ENCODE measurements at places on chromosomes 5 and 9. TPM values are rescaled to one million over a fixed set of nuclear protein-coding genes. Genes with fewer than 3 reads are reported as not detected.

DNA sequence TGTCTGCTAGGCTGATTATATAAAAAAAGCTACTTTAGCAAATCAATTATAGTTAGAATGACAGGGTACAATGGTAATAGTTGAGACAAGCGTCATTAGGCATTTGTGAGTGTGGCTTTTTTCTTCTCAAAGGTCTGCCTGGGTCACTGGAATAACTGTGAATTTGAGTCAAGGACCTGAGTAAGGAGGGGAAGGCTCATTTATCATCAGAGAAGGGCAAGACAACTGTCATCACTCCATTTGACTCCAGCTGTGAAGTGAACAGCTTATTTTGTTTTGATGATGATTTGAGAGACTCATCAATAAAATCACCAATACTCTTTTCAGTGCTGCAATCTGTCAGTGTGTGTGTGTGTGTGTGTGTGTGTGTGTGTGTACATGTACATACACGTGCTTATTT is 118.6 kb downstream of the MAT2B start:
- H3K4me3 ChIP-seq, result no peak overlapping the region
- DNase-seq, result no peak
- no peaks in the 10 kb centered on the region for H3K27me3 ChIP-seq

Gene HIGD2A
- total RNA-seq, result 33.3 TPM

DNA sequence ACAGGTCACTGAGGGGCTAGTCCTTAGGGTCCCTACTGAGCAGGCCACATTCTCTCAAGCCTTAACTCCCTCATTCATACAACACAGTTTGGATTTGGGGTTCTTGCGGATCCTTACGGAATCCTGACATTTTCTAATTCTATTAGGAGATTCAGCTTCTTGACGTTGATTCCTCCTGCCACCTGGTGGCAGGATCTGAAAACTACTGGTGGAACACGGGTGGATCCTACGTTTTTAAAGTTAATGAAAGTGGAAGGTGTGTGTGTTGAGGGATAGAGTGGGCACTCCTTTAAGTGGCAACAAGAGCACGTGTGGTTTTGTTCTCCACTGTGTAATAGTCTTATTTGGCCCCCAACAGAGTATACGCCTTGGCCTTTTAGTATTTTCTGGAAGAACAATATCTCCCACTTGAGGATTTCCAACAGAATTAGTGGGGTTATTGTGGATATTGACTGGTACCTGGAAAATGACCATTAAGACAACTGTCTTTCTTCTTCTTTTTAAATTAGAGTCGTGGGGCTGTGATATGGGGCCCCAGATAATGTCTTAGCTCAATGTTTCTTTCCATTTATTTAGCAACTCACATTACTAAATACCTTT is 25.2 kb downstream of the SLC28A3 start:
- no peak overlapping the region for H3K27ac ChIP-seq
- H3K36me3 ChIP-seq, result no peaks in the 10 kb centered on the region
- no peaks in the 10 kb centered on the region for H3K27me3 ChIP-seq
- peak; percentile 42 for DNase-seq

Gene PDZD2
- 6.2 TPM for total RNA-seq

Gene FOXD4L4
- total RNA-seq, result not detected

GRCh38 chr5:76401801-76402250 is 1.3 kb upstream of the IQGAP2 start:
- DNase-seq, result no peak
- peak overlapping the region; percentile 47 for H3K4me3 ChIP-seq
- H3K4me1 ChIP-seq, result no peaks in the 10 kb centered on the region

GRCh38 chr9:132244582-132245455 is 83.0 kb downstream of the NTNG2 start:
- H3K4me1 ChIP-seq, result no peaks in the 10 kb centered on the region
- no peaks in the 10 kb centered on the region for H3K27me3 ChIP-seq
- peak; percentile 70 for DNase-seq
- H3K27ac ChIP-seq, result peak overlapping the region; percentile 52
- no peak overlapping the region for H3K4me3 ChIP-seq

- no peak for DNase-seq
- H3K36me3 ChIP-seq, result no peaks in the 10 kb centered on the region
- H3K4me1 ChIP-seq, result peaks cover 4% of the 10 kb centered on the region
- no peak overlapping the region for H3K27ac ChIP-seq
- H3K27me3 ChIP-seq, result no peaks in the 10 kb centered on the region
Measured at GRCh38 chr5:81639556-81639955, 111.3 kb downstream of the SSBP2 start.

- no peak for DNase-seq
- H3K27me3 ChIP-seq, result no peaks in the 10 kb centered on the region
- no peak overlapping the region for H3K27ac ChIP-seq
- H3K4me3 ChIP-seq, result no peak overlapping the region
- H3K4me1 ChIP-seq, result no peaks in the 10 kb centered on the region
- no peaks in the 10 kb centered on the region for H3K36me3 ChIP-seq
Measured at GRCh38 chr5:146910239-146910638, 31.7 kb upstream of the PPP2R2B start.

Gene ZNF354C
- 5.9 TPM for total RNA-seq

Gene CCDC192
- not detected for total RNA-seq

DNA sequence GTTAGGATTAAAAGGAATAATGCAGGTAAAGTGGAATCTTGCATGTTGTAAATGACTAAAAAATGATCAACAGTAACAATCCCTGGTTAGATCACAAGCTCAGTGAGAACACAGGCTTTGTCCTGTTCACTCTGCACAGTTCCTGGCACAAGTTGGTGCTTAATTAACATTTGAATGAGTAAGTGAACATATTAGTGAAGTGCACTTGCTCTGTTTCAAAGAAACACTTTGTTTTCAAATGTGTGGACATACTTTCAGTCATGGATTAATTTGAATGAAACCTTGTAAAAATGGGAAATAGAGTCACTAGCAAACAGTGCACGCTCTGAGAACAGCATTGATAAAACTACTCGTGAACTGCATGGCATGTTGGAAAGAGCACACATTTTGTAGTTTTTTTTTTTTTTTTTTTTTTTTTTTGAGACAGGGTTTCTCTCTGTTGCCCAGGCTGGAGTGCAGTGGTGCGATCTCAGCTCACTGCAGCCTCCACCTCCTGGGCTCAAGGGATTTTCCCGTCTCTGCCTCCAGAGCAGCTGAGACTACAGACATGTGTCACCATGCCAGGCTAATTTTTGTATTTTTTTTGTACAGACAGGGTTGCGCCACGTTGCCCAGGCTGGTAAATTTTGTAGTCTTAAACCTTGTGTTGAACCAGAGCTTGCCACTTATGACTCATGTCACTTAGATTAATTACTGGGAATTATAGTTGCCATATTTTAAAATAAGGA is 159.9 kb downstream of the LURAP1L start:
- H3K4me3 ChIP-seq, result no peak overlapping the region
- DNase-seq, result no peak
- H3K36me3 ChIP-seq, result no peaks in the 10 kb centered on the region
- H3K4me1 ChIP-seq, result no peaks in the 10 kb centered on the region
- no peak overlapping the region for H3K27ac ChIP-seq
- no peaks in the 10 kb centered on the region for H3K27me3 ChIP-seq

DNA sequence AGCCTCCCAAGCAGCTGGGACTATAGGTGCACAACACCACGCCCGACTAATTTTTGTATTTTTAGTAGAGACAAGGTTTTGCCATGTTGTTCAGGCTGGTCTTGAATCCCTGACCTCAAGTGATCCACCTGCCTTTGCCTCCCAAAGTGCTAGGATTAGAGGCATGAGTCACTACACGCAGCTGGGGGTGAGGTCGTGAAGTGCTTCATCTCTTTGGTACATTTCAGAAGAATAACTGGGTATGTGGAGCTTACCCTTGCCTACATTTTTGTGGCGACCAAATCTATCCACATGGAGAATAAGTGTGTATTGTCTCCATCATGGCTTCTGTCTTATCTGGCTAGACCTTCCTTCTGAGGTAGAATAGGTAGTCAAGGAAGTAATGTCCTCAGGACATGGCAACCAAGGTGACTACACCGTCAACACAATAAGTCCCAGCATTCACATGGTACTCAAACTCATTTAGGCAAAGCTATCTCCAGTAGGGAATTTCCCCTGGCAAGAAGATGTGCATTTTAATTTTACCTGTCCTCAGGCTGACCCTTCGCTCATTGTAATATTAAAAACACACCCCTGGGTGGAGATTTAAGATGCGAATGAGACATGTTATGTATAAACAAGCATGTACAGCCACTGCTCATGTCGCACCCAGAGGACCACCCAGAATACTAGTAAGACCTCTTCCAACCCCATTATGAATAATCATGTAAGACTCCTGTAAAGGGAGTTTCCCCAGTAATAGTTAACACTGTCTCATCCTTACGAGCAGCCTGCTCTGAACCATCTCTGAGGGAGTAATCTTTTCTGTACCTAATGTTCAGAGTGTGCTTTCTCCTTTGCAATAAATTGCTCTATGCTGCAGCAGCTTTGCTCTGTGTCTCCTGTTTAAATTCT is 1173.2 kb downstream of the TAF11L14 start:
- H3K36me3 ChIP-seq, result no peaks in the 10 kb centered on the region
- H3K27me3 ChIP-seq, result no peaks in the 10 kb centered on the region
- H3K27ac ChIP-seq, result no peak overlapping the region
- no peaks in the 10 kb centered on the region for H3K4me1 ChIP-seq
- no peak overlapping the region for H3K4me3 ChIP-seq

GRCh38 chr9:133280392-133280791 is 5.4 kb upstream of the ABO start:
- no peaks in the 10 kb centered on the region for H3K4me1 ChIP-seq
- no peak overlapping the region for H3K4me3 ChIP-seq
- DNase-seq, result no peak
- no peaks in the 10 kb centered on the region for H3K36me3 ChIP-seq
- H3K27ac ChIP-seq, result no peak overlapping the region
- no peaks in the 10 kb centered on the region for H3K27me3 ChIP-seq

DNA sequence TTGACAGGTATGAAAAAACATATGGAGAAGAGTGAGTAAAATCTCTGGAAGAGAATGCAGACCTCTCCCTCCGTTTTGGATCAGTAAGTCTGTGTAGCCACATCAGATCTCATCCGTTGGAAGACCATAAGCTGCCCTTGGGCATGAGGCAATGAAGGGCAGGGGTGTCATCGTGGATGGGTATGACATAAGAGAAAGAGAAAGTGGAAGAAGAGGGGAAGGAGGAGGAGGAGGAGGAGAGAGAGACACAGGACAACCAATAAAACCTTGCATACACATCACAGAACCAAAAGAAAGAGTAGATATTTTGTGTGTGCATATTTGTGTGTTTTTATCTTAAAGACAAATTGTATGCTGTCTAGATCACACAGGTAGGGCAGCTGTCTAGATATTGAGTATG is 50.7 kb downstream of the PRRC1 start:
- H3K27ac ChIP-seq, result no peak overlapping the region
- no peaks in the 10 kb centered on the region for H3K36me3 ChIP-seq
- H3K4me3 ChIP-seq, result no peak overlapping the region

GRCh38 chr5:95191330-95191729 is 93.6 kb downstream of the MCTP1 start:
- H3K27ac ChIP-seq, result no peak overlapping the region
- H3K36me3 ChIP-seq, result no peaks in the 10 kb centered on the region
- H3K4me3 ChIP-seq, result no peak overlapping the region
- H3K4me1 ChIP-seq, result no peaks in the 10 kb centered on the region
- no peaks in the 10 kb centered on the region for H3K27me3 ChIP-seq

Data from uterus (tissue), 4 donors.